ENCODE measurements at places on chromosomes 11 and 22.

DNA sequence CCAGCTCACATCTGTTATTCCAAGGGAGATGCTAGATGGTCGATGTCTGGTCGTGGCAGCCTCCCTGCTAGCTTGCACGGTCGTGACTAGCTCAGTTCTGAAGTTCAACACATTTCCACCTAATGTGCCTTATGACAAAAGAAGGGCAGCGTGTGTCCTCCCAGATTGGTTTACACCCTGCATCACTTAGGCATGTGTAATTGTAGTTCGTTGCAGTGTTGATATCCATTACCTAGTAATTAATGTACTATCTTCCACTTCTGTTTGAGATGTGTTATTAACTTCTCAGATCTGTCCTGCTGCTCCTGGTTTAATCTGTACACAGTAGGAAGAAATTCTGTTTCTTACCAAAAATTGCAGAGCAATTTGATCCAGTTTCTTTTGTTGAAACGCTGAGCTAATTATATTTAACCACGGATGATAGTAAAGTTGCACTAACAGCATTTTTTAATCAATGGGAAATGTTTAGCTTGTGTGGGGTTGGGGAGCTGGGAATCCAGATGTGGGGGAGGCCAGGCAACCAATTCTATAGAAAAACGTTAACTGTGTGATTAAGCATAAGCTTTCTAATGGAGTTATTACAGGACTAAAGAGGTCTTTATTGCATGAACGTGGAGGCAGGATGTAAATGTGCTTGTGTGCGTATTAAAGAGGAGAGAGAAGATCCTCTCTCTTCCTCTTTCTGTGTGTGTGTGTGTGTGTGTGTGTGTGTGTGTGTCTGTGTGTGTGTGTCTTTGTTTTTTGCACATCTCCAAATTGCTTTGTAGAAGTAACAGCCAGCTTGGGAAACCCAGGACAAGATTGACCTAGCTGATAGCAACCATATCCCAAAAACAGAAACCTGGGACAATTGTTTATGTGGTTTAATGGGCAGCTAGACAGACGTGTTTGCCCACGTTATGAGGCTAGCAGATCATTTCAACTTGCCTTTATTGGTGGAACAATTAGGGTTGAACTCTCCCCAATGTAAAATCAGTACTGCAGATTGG, 145.7 kb upstream of the TTC12 start:
- no peak for DNase-seq

DNA sequence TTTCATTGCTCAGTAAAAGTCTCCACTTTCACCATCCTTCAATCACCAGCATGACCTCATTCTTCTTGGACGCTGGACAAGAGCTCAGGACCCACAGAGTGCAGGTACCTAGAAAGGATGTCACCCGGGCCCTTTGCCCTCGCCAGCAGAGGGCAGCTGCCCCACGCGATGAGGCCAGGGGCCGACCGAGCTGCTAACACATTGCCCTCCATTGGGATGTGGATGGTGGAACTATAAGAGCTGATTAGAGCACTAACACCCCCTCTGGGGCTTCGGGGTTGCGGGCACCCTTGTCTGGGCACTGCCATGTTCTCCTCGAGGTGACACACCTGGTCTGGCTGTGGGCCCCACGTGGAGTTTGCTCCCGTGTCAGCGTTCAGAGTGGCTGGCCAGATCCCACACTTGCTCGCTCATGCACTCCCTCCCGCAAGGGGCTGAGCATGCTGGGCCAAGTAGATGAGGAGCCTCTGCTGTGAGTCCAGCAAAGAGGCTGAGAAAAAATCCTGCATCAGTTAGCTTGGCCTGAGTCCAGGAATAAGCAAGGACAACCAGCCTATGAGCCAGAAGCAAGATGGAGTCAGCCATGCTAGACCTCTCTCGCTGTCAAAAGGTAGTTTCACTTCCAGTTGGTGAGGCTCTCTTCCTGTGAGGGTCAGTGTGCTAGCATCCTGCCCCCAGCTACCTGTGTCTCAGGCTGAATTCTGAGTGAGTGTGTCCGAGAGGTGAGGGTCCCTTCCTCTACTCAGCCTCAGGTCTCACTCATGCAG, 9.8 kb downstream of the KRTAP5-6 start:
- peak; percentile 6 for DNase-seq

GRCh38 chr22:29060931-29061330, 700 bp downstream of the C22orf31 start:
- DNase-seq, result no peak

DNA sequence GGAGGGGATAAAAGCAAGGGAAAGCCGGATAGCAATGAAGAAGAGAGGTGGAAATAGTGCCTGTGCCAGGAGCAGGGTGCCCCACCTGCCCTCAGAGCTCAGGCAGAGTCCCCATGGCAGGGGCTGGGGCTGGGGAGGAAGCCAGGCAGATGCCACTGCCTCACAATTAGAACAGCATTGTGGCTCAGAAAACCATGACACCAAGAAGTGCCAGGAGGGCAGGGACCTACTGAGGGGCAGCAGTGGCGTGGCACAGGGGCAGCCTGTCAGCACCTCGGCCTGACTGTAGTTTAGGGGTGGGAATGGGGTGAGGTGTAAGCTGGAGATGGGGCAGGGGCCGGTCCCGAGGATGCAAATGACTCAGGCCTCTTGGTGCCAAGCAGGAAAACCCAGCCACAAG, 532.1 kb upstream of the B3GAT1 start:
- no peak for DNase-seq

GRCh38 chr11:117420143-117420485, 92.5 kb downstream of the CEP164 start:
- no peak for DNase-seq

DNA sequence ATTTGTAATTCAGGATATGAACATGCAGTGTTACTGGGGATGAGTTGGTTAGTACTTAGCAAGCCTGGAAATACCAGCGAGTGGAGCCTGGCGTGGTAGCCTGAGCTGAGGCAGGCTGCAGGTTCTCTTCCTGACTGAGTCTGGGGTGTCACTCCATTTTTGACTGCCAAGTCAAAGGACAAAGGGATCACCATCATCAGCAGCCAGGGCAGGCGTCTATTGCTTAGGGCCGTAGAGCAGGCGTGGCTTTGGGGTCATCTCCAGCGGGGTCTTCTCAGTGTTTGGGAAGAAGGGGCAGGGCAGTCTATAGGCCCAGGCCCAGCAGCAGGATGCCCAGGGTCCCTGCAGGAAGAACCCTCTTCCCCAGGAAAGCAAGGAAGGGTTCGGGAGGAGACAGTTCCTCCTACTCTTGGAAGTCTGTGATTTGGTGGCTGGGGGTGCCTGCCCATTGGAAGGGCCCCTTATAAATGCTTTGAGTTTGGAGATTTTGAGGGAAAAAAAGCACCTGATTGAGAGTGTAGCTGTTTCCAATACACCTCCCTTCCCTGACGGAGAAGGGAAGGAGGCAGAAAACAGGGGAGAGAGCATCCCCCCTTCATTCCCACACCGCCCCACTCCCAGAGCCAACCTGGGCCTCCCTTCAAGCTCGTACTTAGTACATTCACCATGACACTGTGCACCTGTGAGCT, 51.5 kb upstream of the SPATA19 start:
- DNase-seq, result no peak

DNA sequence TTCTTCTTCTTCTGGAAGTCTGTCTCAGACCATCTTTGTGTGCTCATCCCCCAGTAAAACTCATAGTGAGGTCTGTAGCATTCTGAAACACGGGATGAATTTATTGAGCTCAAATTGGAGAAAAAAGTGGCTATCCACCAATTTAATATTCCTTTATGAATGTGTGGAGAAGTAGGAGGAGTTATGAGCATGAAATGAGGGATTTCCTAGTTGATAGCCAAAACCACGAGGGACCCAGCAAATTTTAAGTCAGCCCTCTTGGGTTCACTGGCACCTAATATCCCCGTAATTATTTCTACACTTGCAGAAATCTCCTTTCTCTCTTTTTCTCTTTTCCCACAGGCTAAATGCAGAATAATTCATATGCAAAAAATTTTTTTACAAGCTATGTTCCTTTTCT, at the start of gene OR52A1:
Gene OR52A1 (minus strand): TSS at position 101 of the 400 bp plus-strand sequence. CDS start 2,388 bp downstream, outside the sequence.
- DNase-seq, result no peak

DNA sequence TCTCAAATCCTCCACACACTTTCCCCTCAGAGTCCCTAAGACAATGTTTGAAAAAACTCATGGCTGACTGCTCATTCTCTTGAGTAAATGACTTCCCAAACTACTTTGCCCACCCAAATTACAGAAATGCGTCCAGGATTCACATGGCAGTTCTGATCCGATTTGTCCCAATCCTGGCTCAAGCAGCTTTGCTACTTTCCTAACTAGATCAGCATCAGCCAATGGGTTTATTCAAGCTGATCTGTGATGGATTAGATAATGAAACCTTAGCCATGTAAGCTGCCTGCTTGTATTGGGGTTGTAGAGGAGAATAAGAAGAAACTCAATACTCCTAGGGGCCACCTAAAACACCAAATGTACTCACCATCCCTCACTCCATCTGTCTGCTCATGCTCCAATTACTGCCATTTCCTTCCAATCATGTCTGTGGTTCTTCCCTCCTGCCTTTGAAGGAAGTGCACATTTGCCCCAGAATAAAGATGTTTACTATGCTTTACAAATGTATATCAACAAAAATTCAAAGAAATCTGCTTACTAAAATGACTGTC, 6.9 kb downstream of the RBFOX2 start:
- peak; percentile 97 for DNase-seq

GRCh38 chr11:7437696-7438095, 47.6 kb upstream of the OLFML1 start:
- DNase-seq, result no peak

DNA sequence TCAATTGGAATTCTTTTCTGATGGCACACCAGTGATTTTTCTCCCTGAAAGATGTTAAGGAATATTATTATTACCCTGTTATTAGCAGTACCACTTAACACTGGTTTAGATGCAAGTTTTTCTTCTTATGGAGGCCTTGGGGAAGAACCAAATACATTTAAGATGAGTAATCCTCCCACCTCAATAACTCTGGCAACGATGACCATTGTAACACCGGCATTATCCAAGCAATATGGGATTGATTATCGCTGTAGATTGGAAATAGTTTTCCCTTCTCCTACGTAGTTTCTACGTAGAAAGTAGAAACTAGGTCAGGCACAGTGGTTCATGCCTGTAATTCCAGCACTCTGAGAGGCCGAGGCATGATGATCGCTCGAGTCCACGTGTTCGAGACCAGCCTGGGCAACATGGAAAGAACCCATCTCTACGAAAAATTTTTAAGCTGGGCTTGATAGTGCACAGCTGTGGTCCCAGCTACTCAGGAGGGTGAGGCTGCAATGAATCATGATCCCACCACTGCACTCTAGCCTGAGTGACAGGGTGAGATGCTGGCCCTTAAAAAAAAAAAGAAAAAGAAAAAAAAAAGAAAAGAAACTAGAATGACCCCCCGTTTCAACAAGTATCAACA, 45.5 kb downstream of the PACSIN2 start:
- no peak for DNase-seq

DNA sequence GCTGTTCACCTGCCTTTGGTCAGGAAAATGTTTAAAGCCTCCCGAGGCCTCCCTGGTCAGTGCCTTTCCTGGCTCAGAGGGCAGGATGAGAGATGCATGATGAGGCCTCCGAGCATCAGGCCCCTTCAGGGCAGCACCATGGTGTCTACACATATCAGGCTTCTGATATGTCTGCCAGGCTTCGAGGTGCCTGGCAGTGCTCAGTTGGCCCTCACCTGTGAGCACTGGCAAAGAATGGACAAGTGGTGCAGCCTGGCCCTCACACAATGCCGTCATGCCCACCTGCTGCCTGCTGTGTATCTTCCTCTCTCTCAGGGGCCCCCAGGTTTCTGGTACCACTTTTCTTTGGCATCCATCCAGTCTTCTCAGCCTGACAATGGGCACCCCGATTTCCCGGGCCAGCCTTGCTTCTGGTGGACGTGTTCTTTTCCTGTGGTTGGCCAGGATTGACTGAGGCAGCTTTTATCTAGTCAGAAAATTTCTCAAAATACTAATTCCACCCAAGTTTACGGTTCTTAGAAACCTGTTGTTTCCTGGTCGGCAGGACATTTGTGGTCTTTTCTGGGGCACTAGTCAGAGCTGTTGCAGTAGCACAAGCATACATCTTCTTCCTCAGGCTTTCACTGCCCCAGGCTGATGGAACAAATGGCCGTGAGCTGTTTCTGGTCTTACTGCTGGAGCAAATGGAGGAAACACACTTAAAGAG, 76.8 kb upstream of the SUSD2 start:
- no peak for DNase-seq

DNA sequence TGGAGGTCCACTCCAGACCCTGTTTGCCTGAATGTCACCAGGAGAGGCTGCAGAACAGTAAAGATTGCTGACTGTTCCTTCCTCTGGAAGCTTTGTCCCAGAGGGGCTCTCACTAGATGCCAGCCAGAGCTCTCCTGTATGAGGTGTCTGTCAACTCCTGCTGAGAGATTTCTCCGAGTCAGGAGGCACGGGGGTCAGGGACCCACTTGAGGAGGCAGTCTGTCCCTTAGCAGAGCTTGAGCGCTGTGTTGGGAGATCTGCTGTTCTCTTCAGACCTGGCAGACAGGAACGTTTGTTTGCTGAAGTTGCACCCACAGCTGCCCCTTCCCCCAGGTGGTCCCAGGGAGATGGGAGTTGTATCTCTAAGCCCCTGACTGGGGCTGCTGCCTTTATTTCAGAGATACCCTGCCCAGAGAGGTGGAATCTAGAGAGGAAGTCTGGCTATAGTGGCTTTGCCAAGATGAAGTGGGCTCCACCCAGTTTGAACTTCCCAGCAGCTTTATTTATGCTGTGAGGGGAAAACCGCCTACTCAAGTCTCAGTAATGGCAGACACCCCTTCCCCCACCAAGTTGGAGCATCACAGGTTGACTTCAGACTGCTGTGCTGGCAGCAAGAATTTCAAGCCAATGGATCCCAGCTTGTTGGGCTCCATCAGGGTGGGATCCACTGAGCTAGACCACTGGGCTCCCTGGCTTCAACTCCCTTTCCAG, 99.4 kb downstream of the PDE3B start:
- no peak for DNase-seq

GRCh38 chr22:49350441-49351121, 477.1 kb downstream of the BRD1 start:
- DNase-seq, result peak; percentile 53

DNA sequence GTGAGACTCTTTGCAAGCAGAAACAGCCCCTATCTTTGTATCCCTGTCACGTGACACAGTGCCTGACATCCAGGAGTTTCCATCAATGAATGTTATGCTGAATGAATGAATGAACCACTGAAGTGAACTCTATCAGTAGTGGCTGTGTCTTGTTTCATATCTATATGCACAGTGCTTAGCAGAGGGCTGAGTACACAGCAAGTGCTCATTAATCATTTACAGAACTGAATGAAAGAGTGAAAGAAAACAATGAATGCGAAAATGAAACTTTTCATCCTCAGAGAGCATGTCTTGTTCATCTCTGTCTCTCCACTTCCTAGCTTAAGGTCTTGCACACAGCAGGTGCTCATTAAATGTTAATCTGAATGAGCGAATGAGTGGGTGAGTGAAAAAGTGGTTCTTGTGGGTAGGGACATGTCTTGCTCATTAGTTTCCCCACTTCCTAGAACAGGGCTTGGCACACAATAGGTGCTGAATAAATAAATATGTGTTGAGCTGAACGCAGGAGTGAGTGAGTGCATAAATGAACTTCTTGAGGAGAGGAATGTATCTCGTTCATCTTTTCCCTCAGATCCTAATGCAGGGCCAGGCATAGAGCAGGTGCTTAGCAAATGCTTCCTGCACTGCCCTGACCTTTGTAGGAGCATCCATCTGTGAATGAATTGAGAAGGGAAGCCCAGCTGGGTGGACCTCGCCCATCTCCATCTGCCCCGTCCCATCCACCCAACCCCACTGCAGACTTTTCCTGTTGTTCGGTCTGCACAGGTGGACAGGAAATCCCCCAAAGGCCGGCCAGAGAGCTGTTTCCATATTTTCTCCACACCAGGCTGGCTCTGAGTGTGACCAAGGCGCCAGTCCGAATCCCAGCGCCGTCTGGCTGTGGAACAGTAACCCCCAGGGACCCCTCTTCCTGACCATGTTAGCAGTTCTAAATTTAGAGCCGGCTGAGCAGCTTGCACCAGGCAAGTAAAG, 113.4 kb upstream of the CRYBB3 start:
- DNase-seq, result no peak

Data from NCI-H524 (cell line).